Dermis microvascular lymphatic vessel endothelial cell (primary cell): ENCODE measurements at places on chromosomes 7 and 10. TPM values are rescaled to one million over a fixed set of nuclear protein-coding genes. Genes with fewer than 3 reads are reported as not detected.
A peak's percentile ranks its signal among the peaks of the same experiment; 100 is the strongest.

PAPSS2 gene
- total RNA-seq: 52.6 and 102 TPM in 2 replicates

TMEM229A gene
- total RNA-seq: not detected in 2 replicates

UNCX gene
- total RNA-seq: not detected in 2 replicates

DNA sequence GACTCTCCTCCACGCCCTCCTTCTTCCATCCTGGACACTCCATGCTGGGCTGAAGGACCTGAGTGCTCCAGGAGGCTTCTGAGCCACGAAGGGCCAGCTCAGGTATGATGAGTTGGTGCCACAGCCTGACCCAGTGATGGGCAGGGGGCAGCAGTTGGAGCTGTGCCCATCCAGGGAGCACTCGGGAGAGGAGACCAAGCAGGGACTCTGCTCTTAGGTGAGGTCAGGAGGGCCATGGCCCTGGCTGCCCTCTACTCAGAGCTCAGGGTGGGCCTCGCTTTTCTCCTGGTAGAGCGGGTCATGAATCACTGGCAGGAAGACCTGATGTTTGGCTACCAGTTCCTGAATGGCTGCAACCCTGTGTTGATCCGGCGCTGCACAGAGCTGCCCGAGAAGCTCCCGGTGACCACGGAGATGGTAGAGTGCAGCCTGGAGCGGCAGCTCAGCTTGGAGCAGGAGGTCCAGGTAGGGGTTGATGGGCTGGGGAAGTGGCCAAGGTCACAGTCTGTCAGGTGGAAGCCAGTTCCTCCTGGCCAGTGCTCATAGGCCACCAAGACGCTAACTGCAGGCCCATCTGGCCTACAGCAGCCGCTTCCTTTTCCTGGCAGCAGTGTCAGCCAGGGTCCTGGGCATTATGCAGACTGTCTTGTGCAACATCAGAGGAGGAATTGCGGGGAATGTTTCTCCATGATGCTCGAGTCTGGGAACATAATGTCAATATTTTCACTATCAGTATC lies 50.8 kb downstream of the ALOX5 start:
- peak; percentile 4 for DNase-seq

DNA sequence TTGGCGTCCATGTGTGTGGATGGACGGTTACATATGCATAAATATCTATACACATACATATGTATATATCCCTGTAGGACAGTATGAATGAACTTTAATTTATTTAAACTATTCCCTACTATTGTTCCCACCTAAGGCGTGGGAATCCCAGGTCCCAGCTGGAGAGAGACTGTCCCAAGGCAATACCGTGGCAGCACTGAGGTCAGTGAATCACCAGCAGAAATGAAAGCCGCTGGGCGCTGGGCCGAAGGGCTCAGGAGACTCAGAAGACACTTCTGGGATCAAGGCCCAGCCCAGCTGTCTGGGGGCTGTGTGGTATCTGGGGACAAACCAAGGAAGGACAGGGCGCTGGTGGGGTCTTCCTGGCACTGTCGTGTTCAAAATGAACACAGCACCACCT lies 49.6 kb upstream of the MYL10 start:
- no peak for DNase-seq
